ENCODE measurements at places on chromosomes 1 and 21.

GRCh38 chr1:209896346-209896745 is 41.7 kb upstream of the SYT14 start:
- no peak for DNase-seq

GRCh38 chr1:85188530-85188929 is 12.3 kb downstream of the SYDE2 start:
- DNase-seq, result no peak

GRCh38 chr1:17624611-17625233 is 85.2 kb downstream of the ARHGEF10L start:
- DNase-seq, result no peak

DNA sequence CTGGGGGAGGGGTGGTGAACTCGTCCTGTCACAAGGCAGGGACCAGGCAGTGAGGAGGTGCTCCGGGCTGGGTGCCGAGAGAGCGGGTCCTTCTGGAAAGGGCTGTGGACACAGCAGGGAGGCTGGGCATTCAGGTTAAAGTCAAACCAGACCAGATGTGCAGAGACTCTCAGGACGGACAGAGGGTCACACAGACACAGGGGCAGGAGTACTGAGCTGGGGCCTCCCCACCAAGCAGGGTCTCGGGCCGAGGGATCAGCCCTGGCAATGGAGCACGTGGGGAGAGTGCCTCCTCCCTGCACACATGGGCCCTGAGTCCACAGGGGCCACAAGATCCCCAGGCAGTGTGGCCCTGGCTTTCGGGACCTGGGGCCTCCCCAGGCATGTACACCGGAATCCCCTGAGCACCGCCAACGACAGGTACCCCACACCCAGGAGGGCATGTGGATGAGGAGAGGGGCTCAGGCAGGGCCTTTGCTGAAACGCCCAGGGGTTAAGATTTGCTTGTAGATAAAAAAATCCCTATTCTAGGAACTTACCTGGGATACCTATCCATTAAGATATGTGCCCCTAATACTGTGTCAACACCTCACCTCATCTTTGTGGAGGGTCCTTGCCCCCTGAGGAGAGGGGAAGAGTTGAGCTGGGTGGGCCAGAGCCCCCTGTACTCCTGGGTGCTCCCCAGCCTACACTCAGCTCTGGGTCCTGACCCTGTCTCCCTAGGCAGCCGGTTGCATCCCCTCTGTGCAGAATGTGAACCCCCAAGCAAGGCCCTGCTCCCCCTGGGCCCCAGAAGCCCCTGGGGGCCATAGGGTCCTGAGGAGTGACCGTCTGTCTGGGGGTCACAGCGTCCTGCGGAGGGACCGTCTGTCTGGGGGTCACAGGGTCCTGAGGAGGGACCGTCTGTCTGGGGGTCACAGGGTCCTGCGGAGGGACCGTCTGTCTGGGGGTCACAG is 46.9 kb upstream of the ADARB1 start:
- no peak for DNase-seq

- DNase-seq, result no peak
These were observed 10.4 kb upstream of the SPATC1L start for GRCh38 chr21:46194374-46195334.

DNA sequence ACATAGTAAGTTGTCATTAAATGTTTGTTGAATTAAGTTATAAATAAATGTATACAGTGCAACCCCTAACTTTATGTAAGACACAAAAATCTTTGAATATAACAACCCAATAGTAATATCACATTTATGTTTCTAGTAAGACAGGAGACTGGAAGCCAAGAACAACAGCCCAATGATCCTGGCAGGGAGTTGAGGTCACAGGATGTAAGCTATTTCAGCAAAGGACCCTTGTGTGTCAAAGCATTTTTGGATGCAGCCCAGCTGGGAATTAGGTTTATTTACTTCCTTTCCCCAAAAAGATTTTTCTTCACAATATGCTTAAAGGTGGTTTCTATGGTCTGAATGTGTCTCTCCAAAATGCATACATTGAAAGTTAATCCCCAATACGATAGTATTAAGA is 34.0 kb upstream of the ABCA4 start:
- DNase-seq, result no peak
